ENCODE measurements at places on chromosomes 4 and X. TPM values are rescaled to one million over a fixed set of nuclear protein-coding genes. Genes with fewer than 3 reads are reported as not detected.

Gene CLCN5
- total RNA-seq: 5.5 TPM

Gene KIAA1210
- not detected for total RNA-seq

Gene CNGA1
- 0.56 TPM for total RNA-seq

Gene ZMAT1
- total RNA-seq: 2.2 TPM

Gene NDNF
- not detected for total RNA-seq

Gene PABPC1L2A
- not detected for total RNA-seq

Gene TBX22
- total RNA-seq: not detected

Gene CFI
- 9.5 TPM for total RNA-seq

Gene GIMD1
- total RNA-seq: not detected

Gene NHSL2
- total RNA-seq: 21.1 TPM

Gene YY2
- total RNA-seq: 1.1 TPM

Gene ADAM29
- total RNA-seq: not detected

Gene PDE5A
- total RNA-seq: 2.6 TPM

Gene SULT1B1
- 55.9 TPM for total RNA-seq

Gene PABPC5
- 0.45 TPM for total RNA-seq

Gene CSAG1
- total RNA-seq: not detected

Gene NSUN7
- under 0.01 TPM for total RNA-seq

Gene SOX3
- not detected for total RNA-seq

Gene UGT2A1
- 0.27 TPM for total RNA-seq

Gene APLN
- 92.7 TPM for total RNA-seq

Gene DUSP21
- total RNA-seq: not detected

All from endothelial cell of coronary artery (primary cell).